ENCODE measurements at places on chromosomes 1 and 21.

DNA sequence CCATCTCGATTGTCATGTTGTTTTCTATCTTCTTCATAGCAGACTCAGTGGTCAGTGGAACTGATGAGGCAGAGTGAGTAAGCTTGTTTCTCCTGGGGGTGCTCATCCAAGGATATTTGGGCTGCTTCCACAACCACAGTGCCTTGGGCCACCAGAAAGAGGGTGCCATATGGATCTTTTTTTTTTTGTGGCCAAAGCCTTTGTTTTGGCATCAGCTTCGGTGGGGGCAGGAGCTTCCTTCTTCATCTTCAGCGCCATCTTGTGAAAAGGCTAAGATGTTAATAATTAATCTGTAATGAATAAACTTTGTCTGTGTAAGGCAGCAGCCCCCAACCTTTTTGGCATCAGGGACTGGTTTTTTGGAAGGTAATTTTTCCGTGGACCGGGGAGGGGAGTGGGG lies 6.6 kb upstream of the PLPP3 start:
- no peak for DNase-seq

DNA sequence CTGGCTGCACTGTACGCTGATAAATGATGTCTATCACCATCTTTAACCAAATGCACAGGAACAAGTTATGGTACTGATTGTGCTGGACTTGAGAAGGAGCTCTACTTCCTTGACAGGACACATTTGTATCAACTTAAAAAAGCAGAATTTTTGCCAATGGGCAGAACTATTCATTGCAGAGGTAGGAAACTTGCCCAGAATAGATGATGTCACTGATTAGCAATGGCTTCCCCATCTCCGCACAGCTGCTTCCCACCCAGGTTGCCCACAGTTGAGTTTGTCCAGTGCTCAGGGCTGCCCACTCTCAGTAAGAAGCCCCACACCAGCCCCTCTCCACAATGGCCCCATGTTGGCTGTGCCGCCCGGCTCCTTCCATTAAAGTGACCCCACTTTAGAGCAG lies 33.4 kb downstream of the CAPN2 start:
- DNase-seq, result peak; percentile 71

DNA sequence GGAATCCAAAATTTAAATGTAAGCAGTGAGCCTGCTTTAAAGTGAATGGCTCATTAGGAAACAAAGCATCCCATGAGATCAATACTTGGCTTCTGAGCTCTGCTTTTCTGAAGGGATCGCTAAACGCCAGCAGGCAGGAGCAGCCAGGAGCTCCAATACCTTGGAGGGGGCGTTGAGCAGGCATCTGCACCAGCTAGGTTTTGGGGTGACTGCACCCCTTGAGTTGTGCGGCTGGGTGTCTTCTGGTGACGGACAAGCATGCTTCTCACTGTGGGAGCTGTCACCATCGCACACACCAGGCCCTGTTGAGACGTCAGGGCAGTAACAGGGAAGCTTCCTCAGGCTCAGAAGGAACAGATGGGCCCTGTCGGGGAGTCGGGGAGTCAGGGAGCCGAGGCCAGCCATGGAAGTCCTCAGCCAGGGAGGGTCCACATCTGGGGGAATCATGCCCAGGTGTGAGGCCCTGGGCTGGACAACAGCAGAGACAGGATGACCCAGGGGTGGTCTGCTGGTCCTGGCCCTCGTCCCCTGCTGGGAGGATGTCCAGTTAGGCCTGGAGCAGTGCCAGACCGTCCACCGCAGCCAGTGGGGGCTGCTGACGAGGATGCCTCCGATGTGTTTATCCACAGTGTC lies 57.9 kb upstream of the ADARB1 start:
- DNase-seq, result no peak

GRCh38 chr1:193348091-193348768 lies 161.8 kb upstream of the B3GALT2 start:
- peak; percentile 31 for DNase-seq

- peak; percentile 41 for DNase-seq
Observed at GRCh38 chr1:67355745-67356424, 48.2 kb downstream of the IL12RB2 start.

- no peak for DNase-seq
Observed at GRCh38 chr1:28113242-28113572, 24.8 kb upstream of the EYA3 start.
